ENCODE measurements at places on chromosomes 16 and 17.
A peak's percentile ranks its signal among the peaks of the same experiment; 100 is the strongest.

- no peak for DNase-seq
These were observed 24.5 kb downstream of the ADCY7 start for GRCh38 chr16:50290856-50291255.

GRCh38 chr17:81863833-81864768 lies 3.8 kb upstream of the P4HB start:
- no peak for DNase-seq

DNA sequence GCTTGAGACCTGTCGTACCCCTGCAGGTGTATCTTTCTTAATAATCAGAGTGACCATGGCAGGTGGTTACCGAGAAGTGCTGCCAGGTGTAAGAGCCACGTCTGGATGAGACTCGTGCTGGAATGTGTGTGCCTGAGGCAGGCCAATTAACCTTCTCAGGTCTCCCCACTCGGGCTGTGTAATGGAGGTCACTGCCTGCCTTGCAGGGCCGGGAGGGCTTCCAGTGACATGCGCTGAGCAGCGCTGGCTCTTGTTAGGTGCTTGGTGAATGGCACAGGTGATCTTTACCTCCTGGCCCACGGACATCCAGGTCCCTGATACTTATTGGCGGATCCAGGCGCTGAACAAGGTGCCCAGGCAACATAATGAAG lies 4.6 kb upstream of the GSE1 start:
- DNase-seq: no peak

- peak; percentile 26 for DNase-seq
These were observed 946 bp downstream of the STUB1 start for GRCh38 chr16:680967-681745.

DNA sequence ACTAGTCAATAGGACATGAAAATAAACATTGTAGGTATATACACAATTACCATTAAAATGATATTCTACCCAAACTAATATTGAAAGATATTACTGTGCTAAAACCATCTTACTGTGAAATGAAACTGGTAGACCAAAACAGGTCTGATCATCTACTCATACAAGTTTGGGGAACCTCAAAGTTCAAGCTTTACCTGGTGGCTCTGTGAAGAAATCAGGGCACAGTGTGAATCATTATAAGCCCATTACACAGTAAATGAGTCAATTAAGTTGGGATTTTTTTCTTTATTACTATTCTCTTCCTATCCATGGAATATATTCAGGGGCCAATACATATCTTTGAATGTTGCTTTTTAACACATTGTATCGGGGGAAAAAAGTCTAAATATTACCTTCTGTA lies 57.1 kb downstream of the HELZ start:
- no peak for DNase-seq

DNA sequence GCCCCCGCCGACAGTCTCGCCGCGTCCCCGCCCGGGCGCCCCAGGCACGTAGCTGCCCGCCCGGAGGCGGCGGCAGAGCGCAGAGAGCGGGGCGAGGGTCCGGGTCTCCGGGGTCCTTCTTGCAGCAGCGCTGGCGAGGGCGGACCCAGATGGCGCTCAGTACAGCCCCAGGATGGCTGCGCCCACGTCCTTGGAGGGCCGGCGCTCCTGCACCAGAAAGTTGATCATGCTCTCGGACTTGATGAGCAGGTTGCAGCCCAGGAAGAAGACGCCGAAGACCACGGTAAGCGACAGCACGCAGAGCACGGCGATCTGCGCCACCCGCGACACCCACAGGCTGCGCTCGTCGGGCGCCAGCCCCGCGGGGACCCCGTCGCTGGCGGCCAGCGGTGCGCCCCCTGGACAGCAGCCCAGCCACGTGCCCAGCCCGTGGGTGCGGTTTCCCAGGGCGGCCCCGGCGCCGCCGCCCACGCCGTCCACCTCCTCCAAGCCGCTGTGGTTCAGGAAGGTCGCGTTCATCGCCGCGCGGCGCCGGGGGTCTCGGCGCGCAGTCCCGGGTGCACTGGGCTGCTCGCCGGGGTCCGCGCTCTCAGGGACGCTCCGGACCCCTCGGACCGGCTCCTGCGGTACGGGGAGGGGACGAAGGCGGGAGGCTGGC lies 435 bp downstream of the RPRML start:
- no peak for DNase-seq

- DNase-seq: no peak
These were observed 68.2 kb upstream of the ZNF423 start for GRCh38 chr16:49924078-49924477.

DNA sequence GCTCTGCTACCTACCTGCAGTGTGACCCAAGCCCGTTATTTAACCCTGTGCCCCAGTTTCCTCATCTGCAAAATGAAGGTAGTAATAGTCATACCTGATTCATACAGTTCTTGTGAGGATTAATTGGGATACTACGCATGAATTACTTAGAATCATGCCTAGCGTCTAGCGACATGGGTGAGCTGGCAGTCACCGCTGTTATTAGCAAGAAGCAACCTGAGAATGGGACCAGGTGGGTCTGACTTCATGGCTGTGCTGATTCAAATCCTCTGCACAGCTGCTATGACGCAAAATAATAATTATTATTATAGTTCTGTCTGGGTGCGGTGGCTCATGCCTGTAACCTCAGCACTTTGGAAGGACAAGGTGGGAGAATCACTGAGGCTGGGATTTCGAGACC lies 7.9 kb downstream of the SOCS1 start:
- DNase-seq: no peak

DNA sequence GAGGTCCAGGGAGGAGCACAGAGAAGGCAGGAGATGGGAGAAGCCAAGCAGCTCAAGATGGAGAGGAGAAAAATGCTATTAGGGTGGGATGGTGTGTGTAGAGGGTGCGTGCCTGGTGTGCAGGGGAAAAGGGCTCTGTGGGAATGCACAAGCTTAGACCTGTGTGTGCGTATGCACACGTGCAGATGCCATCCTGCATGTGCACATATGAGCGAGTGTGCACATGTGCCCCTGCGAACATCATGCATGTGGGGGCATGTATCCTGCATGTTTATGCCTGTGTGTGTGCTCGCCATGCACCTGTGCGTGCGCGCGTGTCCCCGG lies 438 bp upstream of the KCNJ12 start:
- no peak for DNase-seq

- no peak for DNase-seq
These were observed 5.4 kb upstream of the PIK3R6 start for GRCh38 chr17:8872705-8873435.

GRCh38 chr17:43667947-43668348 lies 6.2 kb upstream of the MEOX1 start:
- peak; percentile 65 for DNase-seq

DNA sequence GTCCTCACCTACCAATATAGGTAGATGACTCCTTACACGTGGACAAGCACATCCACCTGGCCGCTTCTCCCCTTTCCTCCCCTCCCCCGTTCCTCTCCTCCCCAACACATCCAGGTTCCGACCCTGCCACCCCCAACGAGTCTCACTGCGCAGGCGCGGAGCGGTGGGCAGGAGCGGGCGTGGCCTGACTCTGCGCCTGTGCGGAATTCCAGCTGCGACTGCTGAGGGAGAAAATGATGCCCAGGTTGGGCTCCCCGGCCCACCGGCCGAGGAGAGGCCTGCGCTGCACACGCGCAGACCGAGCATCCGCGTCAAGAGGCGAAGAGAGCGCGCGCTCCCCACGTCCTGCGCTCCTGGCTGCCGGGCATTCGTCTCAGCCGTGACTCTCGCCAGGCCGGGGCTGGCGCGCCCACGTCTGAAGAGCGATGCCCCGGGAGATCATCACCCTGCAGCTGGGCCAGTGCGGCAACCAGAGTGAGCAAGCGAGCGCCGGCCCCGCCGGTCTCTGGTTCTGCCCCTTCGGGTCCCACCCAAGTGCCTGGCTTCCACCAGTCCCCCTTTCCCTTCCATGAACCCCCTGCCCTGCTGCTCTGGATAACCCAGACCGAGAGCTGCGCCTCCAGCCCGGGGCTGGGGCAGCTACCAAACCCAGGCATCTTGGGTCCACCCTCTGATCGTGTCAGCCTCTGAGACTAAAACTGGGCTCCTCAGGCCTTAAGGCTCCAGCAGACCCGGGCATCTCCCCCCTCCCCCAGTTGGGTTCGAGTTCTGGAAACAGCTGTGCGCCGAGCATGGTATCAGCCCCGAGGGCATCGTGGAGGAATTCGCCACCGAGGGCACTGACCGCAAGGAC lies at the start of gene TUBG2:
Gene TUBG2, plus strand, starts transcription at position 206 of the 853 bp plus-strand sequence. Its CDS starts 220 bp downstream, at position 426.
- peak; percentile 91 for DNase-seq

GRCh38 chr17:69706127-69706526 lies 291.6 kb downstream of the MAP2K6 start:
- no peak for DNase-seq

Measured in fibroblast of skin of abdomen (primary cell).